ENCODE measurements at places on chromosomes 2 and 18.

GRCh38 chr2:2919026-2919425 lies 458.6 kb downstream of the EIPR1 start:
- DNase-seq: no peak

GRCh38 chr2:128196471-128196931 lies 105.5 kb downstream of the UGGT1 start:
- no peak for DNase-seq

DNA sequence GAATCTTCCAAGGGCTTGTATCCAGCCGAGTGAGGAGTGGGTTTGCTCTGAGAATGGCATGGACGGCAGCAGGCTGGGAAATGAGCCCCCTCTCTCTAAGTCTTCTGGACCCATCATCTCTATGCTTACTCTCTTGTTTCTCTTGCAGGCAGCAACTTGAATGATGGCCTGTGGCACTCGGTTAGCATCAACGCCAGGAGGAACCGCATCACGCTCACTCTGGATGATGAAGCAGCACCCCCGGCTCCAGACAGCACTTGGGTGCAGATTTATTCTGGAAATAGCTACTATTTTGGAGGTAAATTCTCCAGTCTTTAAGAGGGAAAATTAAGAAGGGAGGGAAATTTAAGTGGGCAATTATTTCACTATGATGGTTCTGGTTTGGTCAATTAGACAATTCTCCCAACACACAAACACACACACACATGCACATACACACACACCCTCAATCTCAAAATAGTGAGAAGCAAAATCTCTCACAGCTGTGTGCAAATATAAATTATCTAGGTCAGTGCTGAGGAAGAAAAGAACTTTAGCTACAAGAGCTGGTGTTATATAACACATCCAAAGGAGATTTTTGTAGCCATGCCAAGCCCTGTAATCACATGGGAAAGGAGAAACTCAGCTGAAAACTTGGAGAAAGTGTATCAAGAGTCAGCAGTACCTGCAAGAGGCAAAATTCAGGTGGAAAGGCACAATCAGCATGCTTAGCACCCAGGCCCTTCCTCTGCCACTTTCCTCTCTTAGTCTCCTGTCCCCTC lies 499.2 kb downstream of the CNTNAP5 start:
- no peak for DNase-seq

DNA sequence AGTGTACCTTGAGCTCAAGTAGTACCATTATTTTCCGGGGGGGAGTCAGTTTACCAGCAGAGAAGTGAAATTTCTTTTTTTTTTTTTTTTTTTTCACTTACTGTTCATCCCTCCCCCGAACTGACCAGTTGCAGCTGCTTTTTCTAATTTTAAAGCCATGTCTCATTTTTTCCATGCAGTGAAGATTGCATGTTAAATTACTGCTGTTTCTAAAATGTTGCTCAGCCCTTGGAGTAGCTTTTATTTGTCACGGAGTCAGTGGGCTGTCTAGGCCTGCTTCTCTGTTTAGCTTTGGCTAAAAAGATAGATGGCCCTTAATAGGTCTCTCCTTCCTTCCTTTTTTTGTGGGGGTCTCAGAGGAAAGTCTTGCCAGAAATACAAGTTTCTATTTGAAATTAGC lies 70.2 kb downstream of the NGEF start:
- no peak for DNase-seq

DNA sequence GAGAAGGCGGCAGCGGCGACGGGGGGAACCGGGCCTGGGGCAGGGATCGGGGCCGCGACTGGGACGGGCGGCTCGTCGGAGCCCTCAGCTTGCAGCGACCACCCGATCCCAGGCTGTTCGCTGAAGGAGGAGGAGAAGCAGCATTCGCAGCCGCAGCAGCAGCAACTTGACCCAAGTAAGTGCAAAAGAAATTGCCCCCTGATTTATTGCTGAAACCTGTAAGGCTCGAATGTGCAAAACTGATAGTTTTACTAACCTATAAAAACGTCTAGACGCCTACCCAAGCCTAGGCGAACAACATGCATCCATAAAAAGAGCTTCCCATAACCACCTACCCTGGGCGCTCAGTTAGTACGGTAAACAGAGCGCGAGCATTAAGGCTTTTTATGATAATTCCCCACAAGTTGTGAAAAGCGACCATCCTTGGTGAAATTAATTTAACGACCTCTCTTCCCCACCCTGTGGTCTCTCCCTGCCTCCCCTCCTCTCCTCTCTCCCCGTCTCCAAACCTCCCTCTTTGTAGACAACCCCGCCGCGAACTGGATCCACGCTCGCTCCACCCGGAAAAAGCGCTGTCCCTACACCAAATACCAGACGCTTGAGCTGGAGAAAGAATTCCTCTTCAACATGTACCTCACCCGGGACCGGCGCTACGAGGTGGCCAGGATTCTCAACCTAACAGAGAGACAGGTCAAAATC lies 1.0 kb downstream of the HOXD9 start:
- DNase-seq: no peak

GRCh38 chr18:49933530-49934128 lies 120.3 kb upstream of the ACAA2 start:
- no peak for DNase-seq

DNA sequence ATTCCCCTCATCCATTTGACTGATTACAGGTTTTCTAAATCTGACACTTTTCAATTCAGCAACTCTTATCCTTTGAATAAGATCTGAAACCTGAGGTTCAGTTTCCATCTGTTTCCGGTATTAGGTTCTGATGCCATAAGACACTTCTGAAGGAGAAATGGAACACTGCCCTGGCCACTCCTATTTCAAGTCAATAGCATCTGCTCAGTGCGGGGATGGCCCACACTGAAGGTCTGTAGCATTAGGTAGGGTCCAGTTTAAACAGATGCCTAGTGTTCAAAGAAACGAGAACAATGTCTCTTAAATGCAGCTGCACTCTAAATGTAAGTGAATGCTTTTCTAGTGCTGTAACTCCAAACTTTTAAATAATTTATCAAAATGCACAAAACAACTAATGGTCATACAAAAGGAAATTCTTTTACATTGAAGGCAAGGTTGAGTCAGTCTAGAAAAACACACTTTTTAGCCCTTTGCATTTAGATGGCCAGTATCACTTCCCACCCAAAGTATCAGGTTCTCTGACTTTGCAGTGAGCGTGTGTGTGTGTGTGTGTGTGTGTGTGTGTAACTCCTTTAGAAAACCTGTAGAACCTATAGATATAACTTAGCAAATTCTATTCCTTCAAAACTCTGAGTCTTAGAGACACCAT lies 78.2 kb downstream of the STK39 start:
- DNase-seq: no peak

DNA sequence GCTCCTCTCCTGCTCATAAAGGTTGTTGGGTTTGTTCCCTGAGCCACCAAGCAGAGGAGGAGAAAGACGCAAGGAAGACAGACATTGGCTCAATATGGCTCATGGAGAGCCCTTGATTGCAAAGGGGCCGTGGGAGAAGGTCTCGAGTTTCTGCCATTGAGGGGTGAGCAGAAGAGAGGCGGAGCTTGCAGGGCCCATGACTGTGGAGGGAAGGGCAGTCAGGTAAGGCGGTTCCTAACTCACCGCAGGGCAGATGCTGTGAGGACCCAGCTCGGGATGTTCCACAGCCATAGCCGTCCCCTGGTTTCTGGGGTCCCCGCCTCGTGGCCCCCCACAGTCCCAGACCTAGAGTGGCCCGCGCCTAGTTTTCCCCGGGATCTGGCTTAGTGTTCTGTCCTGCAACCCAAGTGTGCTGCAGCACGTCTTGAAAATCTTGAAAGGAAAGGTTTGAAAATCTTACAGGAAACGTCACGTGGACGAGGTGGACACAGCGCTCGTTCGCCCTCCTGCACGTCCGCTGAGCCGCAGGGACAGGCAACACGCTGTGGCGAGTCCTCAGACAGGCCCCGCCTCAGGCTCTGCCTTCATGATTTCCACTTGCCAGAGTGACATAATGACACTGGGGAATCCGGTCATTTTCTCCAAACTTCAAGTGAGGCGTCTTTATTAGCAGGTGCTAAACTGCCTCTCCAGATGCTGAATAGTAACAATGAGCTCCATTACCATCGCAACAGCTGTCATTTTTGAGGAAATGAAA lies 105.5 kb upstream of the HDAC4 start:
- no peak for DNase-seq

GRCh38 chr2:33205693-33206434 lies 259.1 kb downstream of the LTBP1 start:
- no peak for DNase-seq

GRCh38 chr2:230256733-230257332 lies 31.3 kb downstream of the SP140 start:
- no peak for DNase-seq

DNA sequence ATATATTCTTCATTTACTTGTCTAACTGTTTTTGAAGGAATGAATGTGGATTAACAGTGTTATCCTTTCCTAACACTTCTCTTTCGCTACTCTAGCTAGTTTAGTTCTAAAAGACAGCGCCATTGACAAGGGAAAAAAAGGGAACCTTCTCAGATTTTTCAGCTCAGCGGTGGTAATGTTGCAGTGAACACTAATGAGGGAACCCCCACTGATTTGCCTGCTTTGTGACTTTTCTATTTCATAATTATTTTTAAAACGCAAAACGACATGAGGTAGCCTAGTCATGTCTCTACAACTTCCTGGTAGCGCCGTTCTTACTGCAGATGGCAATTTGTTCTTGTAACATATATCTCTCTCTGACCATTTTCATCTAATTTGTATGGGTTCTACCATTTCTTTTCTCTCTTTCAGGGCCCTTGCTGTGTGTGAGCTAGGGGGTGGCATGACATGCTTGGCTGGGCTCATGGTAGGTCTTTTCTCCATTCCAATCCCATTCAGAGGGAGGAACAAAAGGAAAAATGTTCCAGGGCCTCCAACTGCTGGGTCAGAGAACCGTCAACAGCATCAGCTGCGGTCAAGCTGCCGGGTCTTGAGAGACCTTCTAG lies 235.5 kb upstream of the SIX3 start:
- no peak for DNase-seq

DNA sequence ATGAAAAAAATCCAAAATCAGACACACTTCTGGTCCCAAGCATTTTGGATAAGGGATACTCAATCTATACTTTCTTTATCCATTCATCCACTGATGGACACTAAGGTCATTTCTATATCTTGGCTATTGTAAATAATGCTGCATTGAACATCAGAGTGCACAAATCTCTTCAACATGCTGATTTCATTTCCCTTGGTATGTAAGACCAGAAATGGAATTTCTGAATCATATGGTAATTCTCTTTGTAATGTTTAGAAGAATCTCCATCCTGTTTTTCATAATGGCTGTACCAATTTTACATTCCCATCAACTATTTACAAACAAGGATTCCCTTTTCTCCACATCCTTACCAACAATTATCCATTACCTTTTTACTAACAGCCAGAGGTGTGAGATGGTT lies 33.7 kb upstream of the MCM6 start:
- no peak for DNase-seq

DNA sequence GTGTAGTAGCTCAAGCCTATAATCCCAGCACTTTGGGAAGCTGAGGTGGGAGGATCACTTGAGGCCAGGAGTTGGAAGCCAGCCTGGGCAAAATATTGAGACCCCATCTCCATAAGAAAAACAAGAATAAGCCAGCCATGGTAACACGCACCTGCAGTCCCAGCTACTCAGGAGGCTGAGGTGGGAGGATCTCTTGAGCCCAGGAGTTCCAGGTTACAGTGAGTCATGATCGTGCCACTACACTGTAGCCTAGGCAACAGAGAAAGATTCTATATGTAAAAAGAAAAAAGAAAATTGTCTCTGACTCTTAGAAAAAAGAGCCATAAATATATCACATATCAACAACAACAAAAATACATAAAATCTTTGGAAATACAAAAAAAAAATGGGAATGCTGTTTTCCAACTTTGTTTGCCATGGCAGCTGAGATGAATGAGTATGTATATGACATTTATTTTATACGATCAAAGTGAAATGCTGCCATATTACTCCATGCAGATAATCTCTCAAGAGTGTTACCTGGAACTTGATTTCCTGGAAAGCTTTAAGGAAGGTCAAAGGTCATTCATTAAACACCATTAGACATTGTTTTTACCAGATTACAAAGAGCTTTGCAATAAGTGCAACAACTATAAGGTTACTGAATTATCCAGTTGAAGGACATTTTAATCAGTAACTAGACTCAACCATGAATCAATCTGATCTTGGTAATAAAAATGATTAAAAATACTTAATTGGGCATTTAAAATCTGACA lies 19.7 kb upstream of the DAPL1 start:
- DNase-seq: no peak

GRCh38 chr2:188956290-188956689 lies 17.9 kb upstream of the COL3A1 start:
- DNase-seq: no peak

GRCh38 chr18:46629361-46629760 lies 27.7 kb downstream of the LOXHD1 start:
- no peak for DNase-seq

- DNase-seq: no peak
Measured at GRCh38 chr18:12309683-12310198, 1.7 kb downstream of the TUBB6 start.

DNA sequence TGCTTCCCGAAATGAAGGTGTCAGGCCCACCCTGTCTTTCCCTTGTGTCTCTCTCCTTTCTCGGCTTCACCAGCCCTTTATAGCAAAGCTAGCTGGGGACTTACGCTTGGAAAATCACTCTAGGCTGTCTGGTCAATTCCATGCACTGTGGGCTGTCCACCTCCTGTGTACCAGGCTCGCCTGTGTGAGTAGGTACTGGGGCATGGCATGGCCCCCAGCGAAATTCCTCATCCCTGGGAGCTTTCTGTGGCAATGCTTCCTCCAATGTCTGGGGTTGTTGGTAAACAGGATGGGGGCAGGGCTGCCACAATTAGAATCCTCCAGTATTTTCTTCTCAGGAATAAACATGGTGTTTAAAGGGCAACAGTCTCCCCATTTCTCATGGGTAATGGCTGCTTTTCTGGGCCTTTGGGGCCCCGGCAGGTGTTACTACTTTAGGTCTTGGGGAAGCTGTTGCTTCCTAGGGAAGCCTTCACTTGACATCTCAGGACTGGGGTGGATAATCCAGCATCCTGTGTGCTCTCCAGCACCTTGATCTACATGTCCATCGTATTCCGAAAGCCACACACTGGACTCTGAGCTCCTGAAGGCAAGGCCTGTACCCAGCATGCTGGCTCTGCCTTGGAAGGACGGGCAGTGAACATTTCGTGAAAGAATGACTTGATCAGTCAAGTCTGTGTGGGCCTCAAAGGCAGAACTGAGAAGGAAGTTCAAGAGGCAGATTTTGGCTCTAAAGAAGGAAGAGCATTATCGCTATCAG lies 21.1 kb downstream of the RHOB start:
- no peak for DNase-seq

GRCh38 chr2:24521975-24522639 lies 31.1 kb downstream of the NCOA1 start:
- no peak for DNase-seq
